ENCODE measurements at places on chromosomes 16 and 17.
A peak's percentile ranks its signal among the peaks of the same experiment; 100 is the strongest.

- no peak for DNase-seq
Measured at GRCh38 chr17:6753546-6753945, 2.3 kb upstream of the XAF1 start.

DNA sequence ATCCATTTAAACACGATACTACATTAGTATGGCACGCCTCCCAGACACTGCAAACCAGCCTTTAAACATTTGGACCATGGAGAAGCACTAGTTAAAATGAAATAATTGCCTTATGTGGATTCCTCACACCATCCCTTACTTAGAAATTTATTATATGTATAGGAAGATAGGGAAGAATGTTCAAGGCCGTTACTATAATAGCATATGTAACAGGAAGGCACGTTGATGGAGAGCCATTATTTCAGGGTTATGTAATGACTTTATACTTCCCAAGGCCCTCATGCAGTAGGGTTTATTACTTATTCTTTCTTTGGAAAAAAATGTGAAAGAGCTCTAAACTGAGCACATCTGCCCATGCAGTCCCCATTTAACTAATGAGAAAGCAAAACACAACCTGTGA is 96.6 kb upstream of the CACNG5 start:
- no peak for DNase-seq

- no peak for DNase-seq
Measured at GRCh38 chr16:58280146-58280845, 14.5 kb downstream of the PRSS54 start.

- no peak for DNase-seq
Measured at GRCh38 chr17:65365169-65365568, 196.3 kb downstream of the AXIN2 start.

GRCh38 chr17:64694207-64694606 is 32.1 kb upstream of the SMURF2 start:
- DNase-seq: no peak

GRCh38 chr17:4017377-4017776 is 53.1 kb upstream of the ATP2A3 start:
- no peak for DNase-seq

DNA sequence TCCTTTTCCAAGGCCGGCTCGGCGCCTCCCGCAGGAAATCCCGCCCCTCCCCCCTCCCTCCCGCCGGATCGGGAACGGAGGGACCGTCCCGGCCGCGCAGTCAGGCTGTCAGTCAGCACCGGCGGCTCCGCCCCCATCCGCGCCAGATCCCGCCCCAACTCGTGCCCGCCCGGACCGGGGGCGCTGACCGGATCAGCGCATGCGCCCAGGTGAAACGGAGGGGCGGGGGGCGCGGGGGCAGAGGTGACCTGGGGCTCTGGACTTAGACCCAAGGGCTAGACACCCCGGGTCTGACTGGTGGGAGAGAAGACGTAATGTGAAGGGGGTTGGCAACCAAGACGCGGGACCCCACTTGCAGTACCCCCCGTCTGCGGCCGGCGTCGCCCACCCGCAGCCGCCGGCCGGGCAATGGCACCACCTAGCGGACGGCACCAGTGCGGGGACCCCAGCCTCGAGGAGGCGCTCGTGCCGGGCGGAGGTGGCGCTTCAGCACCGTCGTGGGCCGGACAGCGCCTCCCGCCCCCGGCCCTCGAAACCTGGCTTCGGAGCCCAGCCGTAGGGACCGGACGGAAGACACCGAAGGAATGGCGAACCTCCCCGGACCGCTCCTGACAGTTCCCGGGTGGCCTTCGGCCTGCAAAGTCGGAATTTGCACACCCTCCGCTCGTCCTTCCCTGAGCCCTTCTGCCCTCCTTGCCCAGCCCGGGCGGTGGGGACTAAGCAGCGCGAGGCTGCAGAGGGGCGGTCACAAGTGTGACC is at the start of gene CASKIN2:
Gene CASKIN2 (minus strand): TSS at position 42 of the 759 bp plus-strand sequence. CDS start 1,733 bp downstream, outside the sequence.
- peak; percentile 99 for DNase-seq

- no peak for DNase-seq
Measured at GRCh38 chr17:28916302-28916934, 13.5 kb upstream of the DHRS13 start.

GRCh38 chr17:75153780-75154194 is 525 bp downstream of the JPT1 start:
- DNase-seq: peak; percentile 59

DNA sequence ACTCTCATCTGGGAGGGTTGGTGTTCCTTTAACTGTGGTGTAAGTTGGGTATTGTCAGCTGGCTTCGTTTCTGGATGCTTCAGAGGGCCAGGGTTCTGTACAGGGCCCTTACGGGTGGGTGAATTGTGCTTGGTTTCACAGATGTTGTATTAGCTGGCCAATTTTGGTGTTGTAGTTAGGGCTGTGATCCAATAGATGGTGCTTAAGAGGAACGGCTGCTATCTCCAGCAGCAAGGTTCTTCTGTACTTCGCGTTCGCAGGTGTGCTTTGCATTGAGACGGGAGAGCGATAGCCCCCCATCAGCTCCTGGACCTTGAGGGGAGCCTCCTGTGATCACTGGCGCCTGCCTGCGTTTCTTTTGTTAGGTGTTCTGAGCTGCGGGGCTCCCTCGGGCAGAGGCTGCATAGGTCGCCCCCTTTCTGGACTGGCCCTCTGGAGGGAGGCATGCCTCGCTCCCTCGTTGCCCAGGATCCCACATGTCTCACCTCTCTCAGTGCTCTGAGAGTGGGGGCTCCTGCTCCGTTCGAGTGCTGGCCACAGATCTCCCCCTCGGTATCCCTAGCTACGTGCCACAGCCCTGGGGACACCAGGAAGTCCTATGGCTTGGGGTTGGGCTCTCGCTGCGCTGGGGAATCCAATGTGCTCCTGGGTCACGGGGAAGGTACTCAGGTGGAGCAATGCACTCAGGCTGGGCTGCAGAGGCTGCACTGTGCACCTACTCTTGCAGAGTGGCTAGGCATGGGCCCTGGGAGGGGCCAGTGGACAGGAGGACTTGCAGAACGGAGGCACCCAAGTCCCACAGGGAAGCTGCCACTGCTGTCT is 837 bp upstream of the PRDM7 start:
- DNase-seq: peak; percentile 45

- DNase-seq: no peak
Measured at GRCh38 chr17:57626520-57627210, 118.4 kb downstream of the CCDC182 start.

DNA sequence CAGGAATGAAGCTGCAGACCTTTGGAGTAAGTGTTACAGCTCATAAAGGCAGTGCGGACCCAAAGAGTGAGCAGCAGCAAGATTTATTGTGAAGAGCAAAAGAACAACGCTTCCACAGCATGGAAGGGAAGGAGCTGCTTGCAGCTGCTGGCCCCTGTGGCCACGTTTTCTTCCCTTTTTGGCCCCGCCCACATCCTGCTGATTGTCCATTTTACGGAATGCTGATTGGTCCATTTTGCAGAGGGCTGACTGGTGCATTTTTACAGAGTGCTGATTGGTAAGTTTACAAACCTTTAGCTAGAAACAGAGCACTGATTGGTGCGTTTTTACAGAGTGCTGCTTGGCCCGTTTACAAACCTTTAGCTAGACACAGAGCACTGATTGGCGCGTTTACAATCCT is 841.5 kb downstream of the CDH11 start:
- no peak for DNase-seq

Data from right forelimb (tissue), 1 donor.